ENCODE measurements at places on chromosomes 5 and 9.

DNA sequence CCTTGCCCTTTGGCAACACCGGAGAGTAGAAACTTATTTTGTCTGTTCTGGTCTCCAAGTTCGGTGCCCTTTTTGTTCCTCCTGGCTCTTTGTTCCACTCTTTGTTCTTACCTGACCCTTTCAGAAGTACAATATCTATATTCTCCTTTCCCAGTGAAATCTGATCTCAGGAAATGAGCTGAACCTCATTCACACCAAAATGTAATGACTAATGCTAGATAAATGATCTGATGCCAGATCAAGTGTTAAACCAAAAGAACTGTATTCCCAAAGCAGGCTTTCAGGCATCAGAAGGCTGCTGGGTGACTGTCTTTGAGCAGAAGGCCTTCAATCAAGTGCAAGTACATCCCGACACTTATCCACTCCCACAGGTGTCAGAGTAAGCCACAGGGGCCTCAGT lies 156.4 kb downstream of the SPOCK1 start:
- DNase-seq, result no peak

DNA sequence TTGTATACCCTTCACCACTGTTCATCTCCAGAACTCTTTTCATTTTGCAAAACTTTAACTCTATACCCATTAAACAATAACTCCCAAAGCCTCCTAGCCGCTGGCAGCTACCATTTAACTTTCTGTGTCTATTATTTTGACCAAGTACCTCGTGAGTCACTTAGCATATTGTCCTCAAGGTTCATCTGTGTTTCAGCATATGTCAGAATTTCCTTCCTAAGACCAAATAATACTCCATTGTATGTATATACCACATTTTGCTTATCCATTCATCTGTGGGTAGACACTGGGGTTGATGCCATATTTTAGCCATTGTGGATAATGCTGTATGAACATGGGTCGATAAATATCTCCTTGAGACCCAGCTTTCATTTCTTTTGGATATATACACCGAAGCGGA lies 17.4 kb downstream of the ERBIN start:
- no peak for DNase-seq

- no peak for DNase-seq
These were observed 11.0 kb upstream of the FAM120AOS start for GRCh38 chr9:93464395-93464794.

DNA sequence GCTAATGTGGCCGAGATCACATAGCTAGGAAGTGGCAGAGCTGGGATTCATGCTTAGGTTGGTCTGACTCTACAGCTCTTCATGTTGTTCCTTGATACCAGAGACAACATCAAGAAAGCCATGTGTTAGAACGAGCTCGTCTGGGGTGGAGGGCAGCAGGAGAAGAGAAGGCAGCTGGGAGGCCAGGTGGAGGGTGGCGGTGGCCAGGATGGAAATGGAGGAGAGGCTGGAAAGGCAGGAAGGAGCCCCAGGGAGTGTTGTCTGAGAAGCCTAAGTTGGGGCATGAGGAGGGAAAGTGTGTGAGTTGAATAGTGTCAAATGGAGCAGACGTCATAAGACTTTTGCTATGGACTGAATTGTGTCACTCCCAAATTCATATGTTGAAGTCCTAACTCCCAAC lies 315.3 kb downstream of the GADD45G start:
- peak; percentile 43 for DNase-seq

DNA sequence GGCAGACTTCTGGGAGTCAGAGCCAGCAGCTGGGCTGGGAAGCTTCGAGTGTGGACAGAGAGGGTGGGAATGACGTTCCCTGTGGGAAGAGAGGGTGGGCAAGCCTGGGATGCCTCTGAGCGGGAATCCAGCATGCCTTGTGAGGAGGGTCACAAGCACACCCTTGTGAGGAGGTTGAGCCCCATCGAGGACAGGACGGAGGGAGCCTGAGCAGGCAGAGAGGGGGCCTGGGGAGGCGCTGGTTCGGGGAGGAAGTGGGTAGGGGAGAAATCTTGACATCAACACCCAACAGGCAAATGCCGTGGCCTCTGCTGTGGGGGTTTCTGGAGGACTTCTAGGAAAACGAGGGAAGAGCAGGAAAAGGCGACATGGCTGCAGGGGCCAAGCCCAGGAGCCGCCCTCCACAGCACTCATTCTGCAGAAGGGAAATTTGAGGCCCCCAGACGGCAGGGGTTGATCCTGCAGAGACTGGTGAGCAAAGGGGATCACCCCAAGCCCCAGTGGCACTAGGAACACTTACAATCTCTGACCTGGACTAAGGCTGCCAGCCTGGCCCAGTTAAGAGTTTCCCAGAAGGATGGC lies 1.1 kb upstream of the IL13 start:
- DNase-seq, result peak; percentile 59

DNA sequence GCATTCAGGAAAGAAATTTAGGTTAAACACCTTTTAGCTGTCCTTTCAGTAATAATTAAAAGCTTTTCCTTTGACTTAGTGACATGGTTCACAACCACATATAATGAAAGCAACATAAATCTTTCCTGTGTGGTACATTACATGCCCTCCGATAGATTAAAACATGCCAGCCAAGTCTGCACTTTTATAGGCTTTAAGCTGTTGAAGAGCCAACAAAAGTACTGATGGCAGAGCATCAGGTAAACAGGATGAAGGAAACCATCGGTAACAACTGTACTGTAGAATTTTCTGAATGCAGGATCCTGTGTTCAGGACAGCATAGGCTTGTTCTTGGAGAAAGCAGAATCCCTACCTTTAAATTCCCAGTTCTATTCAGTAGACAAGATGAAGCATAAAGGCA lies 226.6 kb downstream of the MLLT3 start:
- DNase-seq, result no peak
